Substantia nigra (tissue), 51 donors: ENCODE measurements at places on chromosomes 11 and 22.

DNA sequence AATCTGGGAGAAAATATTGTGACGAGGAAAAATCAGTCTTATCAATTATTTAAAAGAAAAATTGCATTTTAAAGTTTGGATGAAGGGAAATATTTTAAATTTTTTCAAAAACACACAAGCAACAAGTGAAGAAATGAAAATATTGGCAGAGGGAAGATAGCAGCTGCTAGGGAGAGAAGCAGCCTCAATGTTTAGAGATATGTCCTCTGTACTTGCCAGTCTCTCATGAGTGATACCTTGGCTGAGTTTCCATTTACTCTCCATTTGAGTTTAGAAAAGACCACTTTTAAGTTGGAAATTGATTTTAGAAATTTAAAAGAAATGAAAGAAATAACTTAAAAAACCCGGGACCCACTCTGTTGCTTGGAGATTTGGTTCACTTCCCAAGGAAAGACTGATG lies 88.6 kb upstream of the DBX1 start:
- DNase-seq, result no peak

DNA sequence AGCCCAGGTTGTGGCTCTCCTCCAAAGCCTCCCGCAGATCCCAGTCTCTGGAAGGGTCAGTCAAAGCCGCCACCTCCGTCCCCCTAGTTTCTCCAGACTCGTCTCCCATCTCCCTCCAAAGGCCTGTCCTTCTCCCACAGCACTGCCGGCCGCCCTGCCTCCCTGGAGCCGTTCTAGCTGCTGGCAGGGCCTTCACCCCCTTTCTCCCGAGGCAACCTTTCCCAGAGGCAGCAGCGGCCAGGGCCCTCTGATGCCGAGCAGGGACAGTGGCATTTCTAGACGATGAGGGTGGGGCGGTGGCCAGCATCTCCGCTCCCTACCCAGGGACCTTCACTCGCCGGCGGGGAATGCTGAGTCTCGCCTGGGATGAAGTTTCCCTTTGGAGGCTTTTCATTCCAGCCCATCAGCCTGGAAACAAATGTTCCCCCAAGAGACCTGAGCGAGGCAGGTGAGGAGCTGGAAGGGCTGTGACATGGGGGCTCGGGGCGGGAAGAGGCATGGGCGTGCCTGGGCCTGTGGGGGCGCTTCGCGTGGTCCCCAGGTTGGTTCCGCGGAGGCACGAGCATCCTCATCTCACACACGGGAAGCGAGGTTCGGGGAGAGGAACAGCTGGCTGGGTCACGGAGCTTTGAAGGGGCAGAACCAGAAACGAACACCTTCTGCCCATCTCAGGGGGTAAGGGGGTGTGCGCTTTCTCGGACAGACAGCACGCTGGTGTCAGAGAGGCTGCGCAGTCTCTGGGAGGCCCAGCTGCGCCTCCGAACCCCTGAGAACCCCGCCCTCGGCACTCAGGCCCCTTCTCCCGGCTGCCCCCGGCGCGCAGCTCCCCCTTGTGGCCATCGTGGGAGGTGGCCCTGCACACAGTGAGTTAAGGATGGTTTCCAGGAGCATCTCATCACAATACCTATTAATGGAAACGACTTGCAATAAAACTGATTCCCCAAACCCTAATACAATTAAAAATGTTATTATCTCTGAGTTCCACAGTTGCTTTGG lies 18.1 kb upstream of the KLHL35 start:
- no peak for DNase-seq

DNA sequence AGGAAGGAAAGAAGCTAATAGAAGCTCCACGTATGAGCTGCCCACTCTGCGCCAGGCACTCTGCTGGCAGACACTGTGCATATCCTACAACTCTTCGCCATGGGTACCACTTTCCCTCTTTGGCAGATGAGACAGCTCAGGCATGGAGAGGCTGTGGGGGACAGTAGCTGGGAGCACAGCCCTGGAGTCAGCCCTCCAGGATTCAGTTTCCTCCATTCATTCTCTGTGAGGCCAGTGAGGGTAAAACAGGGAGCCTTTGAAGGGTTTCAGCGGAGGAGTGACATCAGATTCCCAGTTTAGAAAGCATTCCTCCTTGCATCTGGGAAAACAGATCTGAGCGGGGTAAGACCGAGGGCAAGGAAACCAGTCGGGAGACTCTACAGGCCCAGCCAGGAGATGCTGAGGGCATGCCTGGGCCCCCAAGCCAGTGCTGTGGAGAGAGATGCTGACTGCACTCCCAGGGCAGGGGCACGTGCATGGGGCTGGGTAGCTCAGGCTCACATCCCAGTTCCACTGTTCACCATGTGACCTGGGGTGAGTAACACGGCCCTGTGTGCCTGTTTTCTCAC lies 58.3 kb upstream of the EMID1 start:
- DNase-seq, result no peak

DNA sequence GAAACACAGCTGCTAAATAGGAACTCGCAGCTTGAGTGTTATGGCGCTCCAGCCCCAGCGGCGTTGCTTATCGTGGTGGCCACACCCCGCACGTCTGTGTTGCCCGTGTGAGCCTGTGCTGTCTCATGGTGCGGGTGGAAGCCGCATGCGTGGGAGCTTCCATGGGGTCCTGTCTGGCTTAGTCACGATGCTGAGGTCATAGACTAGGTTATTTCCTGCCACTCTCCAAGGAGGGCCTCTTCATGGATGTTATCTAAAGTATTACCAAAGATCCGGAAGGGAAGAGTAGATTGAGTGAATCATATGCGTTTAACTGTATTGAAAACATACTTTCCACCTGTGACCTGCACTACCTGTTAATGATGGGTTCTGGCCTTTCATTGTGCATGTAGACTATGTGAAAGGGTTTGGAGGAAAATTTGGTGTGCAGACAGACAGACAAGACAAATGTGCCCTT lies 21.7 kb downstream of the CTTN start:
- DNase-seq, result no peak

GRCh38 chr22:20240447-20240764 lies 27.7 kb downstream of the RTN4R start:
- no peak for DNase-seq

DNA sequence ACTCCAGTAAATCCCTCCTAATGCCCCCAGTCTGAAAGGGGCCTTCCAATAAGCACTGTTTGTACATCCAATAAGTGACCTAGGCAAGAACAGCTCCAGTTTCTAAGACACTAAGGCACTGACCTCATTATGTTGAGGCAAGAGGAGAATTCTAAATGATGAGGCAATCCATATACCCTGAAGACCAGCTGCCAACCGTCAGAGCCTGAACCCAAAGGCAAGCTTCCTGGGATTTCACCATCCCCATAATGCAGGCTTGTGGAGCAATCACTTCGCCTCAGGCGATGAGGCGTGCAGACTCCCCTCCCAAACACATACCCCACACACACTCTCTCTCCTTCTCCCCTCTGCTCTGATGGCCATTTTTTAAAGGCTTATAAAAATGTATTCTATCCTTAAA lies 49.5 kb downstream of the LGR4 start:
- no peak for DNase-seq

DNA sequence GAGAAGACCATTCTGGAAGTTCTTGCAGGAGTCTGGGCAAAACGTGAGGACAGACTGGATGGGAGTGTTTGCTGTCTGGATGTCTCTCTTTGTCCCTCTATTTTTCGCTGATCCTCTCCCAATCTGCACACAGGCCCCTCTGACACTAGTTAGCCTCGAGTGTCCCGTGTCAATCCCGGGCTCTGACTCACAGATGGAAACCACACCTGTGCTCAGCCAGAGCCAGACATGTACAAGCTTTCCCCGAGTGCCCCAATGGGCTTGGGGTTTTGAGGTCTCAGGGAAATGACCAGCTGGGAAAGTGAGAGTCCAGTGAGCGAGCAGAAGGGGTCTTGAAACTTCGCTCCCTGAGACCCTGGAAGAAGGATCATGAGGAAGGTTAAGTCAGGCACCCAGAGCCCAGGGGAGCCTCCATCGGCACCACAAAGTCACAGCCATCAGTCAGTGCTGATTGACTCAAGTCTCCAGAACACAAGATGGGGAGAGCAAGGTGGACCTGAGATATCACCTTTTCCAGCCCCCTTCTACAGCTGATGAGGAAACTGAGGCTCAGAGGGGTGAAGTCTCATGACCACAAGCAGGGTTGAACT lies 13.9 kb downstream of the APOL2 start:
- no peak for DNase-seq

DNA sequence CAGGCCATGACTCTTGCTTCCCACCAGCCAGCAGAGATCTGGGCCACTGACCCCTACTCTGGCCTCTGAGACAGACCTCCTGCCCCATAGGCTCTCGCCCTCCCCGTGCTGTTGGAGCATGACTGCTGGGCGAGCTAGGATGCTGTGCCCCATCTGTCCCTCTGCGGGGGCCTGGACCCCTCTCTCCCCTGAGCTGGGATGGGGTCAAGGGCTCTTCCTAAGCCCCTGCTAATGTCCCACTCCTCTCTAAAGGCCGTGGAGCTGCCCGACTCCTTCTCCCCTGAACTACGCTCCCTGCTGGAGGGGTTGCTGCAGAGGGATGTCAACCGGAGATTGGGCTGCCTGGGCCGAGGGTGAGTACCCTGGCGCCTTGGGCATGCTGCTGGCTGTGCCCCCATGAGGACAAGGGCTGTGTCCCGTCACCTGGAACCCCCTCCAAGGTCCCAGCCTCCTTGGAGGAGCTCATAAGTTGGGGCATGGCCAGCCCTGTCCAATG lies 6.2 kb upstream of the ANKRD13D start:
- no peak for DNase-seq

- DNase-seq, result no peak
Measured at GRCh38 chr22:46377525-46378425, 42.3 kb downstream of the TRMU start.

GRCh38 chr11:225734-226453 lies 10.2 kb downstream of the SIRT3 start:
- no peak for DNase-seq

GRCh38 chr11:73461964-73462363 lies 85.8 kb downstream of the RELT start:
- no peak for DNase-seq

- DNase-seq, result no peak
Measured at GRCh38 chr11:5489576-5490357, 1.3 kb downstream of the OR52D1 start.

DNA sequence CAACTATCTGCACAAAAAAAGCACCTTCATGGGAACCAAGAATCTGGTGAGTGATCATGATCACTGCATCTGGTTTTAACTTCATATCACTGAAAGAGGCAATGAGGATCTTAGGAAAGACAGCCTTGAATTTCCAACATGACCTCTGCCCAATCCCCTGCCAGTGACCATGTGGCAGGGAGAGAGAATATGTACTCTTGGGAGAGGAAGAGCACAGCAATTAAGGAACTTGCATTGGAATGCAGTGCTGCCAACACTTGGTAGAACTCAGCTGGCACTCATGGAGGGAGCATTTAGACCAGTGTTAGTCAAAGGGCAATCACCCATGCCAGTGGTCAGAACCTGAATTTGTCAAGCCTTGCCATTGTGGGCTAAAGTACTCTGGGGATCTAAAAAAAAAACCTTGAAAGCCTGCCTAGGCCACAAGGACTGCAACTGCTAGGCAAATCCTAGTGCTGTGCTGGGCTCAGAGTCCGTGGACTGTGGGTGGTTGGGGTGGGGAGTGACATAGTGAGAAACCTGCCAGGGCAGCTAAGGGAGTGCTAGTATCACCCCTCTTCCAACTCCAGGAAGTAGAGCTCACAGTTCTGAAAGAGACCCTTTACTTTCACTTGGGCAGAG lies 23.1 kb downstream of the JRKL start:
- no peak for DNase-seq

DNA sequence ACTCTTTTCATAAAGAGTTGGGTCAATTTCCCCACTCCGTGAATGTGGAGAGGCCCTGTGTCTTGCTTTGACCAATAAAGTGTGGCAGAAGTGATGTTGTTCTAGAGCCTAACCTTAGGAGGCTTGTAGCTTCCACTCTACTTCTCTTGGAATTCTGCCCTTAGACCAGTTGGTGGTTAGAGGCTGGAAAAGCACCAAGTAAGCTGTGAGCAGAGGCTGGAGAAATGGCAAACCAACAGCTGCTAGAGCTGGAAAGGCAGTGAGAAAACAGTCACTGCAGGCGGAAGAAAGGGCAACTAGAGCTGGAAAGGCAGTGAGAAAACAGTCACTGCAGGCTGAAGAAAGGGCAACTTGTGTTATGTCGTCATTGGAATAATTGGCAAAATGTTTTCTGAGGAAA lies 29.8 kb upstream of the MSANTD2 start:
- DNase-seq, result no peak
